Suppressor macrophage treated with lipopolysaccharide for 4 hours (primary cell): ENCODE measurements at places on chromosomes 7 and 10.

DNA sequence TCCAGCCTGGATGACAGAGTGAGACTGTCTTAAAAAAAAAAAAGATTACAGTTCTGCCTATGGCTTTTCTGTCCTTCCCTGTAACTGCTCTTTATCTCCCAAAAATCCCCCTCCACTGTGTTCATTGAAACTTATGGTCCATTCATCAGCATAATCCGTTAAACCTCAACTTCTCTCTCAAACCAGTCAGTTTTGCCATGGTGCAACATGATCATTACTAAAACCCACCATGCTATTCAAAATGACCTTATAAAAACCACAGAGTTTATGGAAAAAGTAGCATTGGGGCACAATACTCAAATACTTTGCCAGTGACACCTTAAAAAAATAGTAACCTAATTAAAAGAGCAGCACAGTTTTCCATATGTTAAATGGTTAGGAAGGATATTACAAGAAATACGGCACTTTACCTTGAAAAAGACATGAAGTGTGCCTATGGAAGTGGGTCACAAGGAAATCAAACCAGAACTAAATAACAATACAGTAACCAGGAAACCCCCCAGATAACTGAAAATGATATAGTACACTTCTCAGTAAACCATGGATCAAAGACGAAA is 74.0 kb upstream of the ST8SIA6 start:
- no peak for DNase-seq

GRCh38 chr7:111789870-111790269 is 227.6 kb upstream of the IMMP2L start:
- no peak for DNase-seq

GRCh38 chr7:43394441-43395130 is 188.3 kb upstream of the STK17A start:
- DNase-seq, result no peak

DNA sequence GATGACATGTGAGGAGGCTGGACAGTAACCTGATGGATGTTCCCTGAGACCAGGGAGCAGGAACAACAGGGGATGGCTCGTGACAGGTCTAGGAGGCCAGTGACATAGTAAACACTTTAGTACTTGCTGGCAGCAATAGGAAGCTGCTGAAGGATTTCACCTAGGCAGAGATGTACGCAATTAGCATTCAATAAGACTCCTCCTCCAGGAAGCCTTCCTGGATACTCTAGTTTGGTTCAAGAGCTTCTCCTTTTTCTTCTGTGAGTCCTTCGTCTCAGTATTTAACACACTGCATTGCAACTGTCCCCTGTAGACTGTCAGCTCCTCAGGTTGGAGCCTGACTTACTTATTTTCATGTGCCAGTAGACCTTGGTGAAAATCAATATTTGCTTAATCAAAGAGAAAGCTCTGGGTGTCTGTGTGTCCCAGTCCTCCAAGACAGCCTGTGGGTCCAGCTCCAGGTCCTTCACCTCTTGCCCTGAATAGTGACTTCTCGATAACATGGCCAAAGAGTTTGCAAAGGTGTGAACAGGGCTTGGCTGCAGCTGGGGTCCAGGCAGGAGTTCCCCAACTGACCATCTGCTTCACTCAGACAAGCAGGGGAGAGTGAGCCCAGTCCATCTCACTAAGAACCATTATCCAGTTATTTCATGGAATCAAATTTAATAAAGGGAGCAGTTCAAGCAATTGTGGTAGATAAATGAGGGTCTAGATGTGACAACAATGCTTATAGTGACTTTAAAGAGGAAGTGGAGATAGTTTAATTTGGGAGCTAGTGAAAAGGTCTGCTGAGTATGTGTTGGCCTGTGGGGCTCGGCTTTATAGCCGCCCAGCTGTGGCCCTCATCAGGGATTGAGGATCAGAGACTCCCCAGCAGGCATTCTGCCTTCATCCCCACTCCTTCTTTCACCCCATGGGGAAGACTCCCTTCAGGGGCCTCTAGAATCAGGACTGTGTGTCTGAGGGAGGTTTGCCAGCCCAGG is 9.4 kb downstream of the TMEM273 start:
- DNase-seq, result no peak

- DNase-seq, result no peak
Measured at GRCh38 chr10:88216976-88217375, 353.6 kb downstream of the PTEN start.

DNA sequence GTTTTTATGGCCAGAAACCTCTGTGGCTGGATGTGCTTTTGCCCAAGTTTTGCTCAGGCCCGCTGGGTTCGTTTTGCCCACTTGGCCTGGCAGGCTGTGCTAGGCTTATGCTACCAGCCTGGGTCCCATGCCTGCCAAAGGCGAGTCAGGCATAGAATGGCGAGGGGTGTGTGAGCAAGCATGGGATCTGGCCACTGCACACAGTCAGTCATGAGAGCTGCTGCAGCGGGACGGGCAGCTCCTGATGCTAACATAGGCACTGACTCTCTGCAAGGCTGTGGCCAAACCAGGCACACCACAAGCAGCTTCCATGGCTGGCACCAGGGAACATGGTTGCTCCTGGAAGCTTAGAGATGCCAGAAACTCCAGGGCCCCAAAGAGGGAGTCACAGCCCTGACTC is 52.9 kb upstream of the PCDH15 start:
- DNase-seq, result no peak

GRCh38 chr10:128326251-128326650 is 200.0 kb upstream of the MKI67 start:
- DNase-seq, result no peak

GRCh38 chr10:79346388-79347225 is 662 bp upstream of the PPIF start:
- no peak for DNase-seq

GRCh38 chr7:121871188-121871587 is 1.8 kb upstream of the PTPRZ1 start:
- DNase-seq, result no peak

GRCh38 chr10:117165538-117166417 is 27.7 kb upstream of the VAX1 start:
- DNase-seq, result peak; percentile 74

DNA sequence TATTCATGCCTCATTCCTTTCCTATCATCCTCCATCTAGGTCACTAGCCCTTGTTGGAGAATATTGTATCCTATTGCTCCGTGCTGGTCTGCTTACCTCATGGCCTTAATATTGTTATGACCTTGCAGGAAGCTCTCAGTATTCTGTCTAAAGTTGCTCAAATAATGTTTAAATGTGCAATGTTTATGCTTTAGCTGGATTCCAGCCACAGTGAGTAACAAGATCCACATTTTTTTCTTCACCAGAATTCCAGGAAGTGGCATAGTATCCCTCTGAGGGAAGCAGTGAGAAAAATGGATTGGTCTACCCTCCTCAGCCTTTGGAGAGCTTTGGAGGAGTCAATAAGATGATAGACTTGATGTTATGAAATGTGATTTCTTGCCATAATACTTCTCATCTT is 402.6 kb downstream of the NRG3 start:
- no peak for DNase-seq

DNA sequence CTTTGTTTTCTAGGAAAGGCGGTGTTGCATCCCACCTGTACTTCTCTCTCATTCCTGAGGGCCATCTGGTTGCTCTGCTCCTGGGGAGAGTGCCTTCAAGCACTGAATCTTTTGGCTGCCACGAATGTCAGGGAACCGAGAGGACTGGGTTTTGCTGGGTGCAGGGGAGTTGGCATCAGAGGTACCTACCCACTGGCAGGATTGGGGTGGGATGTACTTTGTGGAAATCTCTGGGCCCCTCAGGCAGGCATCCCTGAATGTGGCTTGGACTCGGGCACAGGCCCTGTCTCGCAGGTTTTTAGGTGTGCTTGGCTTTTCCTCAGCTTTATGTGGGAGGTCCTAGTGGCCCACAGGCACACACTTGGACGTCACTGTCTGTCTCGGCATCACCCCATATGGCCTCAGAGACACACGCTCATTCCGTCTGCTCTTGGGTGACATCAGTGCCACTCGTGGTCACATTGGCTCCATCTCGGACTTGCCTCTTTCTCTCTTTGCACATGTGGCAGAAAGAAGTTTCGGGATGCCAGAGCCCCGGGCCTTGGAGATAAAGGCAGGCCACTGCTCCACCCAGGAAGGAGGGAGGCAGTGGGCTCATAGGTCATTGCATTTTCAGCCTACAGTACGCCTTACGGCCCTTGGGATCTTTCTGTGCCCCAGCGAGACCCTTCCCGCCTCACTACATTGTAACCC is 325.6 kb downstream of the ZNF716 start:
- DNase-seq, result no peak

DNA sequence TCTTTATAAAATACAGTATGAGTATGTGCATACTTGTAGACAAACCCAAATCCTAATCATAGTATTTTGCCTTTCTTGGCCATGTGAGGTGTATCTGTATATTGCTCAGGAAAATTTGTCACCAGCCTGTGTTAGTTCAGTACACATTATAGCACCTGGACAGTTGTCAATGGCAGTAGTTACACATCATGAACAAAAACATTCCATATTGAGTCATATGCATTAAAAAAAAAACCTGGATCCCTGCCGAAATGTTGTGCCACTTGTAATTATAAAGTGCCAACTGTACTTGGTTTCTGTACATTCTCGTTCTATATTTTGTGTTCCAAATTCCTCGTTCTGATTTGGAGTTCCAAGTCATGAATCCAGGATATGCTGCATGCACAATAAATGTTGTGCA is 410.4 kb downstream of the INHBA start:
- no peak for DNase-seq

DNA sequence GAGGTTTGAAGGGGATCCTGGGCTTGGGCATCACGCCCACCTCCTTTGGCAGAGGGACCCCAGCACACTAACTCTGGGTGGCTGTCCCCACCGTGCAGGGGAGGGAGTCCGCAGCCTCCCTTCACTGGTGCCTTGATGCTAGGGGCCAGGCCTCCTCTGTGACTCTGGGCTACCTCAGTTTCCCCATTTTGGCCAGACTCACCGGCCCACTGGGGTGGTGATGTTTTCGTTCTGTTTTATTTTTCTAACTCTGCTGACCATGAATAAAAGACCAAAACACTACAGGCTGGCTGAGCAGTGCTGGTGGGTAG is 503 bp upstream of the TRIP6 start:
- no peak for DNase-seq

- DNase-seq, result no peak
Measured at GRCh38 chr7:93337052-93337451, 104.9 kb downstream of the VPS50 start.

DNA sequence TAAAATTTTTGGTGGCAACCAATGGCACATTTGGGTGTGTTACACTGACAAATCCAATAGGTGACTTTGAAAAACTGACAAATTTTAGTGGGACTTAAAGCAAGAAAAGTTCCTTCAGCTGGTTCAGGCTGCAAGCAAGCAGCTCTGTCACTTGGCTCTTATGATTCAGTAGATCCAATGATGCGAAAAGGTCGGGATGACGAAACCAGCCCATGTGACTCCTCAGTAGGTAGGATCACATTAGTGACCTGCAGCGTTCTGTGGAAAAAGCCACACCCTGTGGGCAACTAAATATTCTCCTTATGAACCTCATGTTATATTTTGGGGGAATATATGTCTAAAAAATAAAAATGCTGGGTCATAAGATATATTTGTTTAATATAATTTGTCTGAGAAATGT is 13.3 kb upstream of the TSGA13 start:
- no peak for DNase-seq

- no peak for DNase-seq
Measured at GRCh38 chr10:48704156-48704555, 19.5 kb downstream of the WDFY4 start.

GRCh38 chr10:119139464-119140067 is 25.9 kb downstream of the SFXN4 start:
- DNase-seq, result peak; percentile 31
